ENCODE measurements at places on chromosomes 5 and 9.

GRCh38 chr9:128160603-128160987, 530 bp downstream of the BBLN start:
- H3K36me3 ChIP-seq: no peaks in the 10 kb centered on the region
- H3K27me3 ChIP-seq: no peaks in the 10 kb centered on the region
- peak overlapping the region; percentile 81 for H3K27ac ChIP-seq
- H3K4me1 ChIP-seq: 0 out of 2 replicates have a peak, but pooled peaks cover 7% of the 10 kb centered on the region
- DNase-seq: no peak
- peak overlapping the region; percentile 77 for H3K4me3 ChIP-seq

GRCh38 chr9:107439991-107440456, 49.5 kb downstream of the KLF4 start:
- H3K4me3 ChIP-seq: no peak overlapping the region
- H3K4me1 ChIP-seq: no peaks in the 10 kb centered on the region
- no peaks in the 10 kb centered on the region for H3K36me3 ChIP-seq
- no peak overlapping the region for H3K27ac ChIP-seq
- DNase-seq: no peak

- H3K27ac ChIP-seq: no peak overlapping the region
- H3K36me3 ChIP-seq: no peaks in the 10 kb centered on the region
- no peak for DNase-seq
- no peak overlapping the region for H3K4me3 ChIP-seq
- no peaks in the 10 kb centered on the region for H3K4me1 ChIP-seq
- H3K27me3 ChIP-seq: no peaks in the 10 kb centered on the region
Observed at GRCh38 chr9:134778841-134779411, 101.7 kb upstream of the FCN2 start.

GRCh38 chr9:93028448-93029006, 30.0 kb upstream of the SUSD3 start:
- no peaks in the 10 kb centered on the region for H3K27me3 ChIP-seq
- H3K4me3 ChIP-seq: no peak overlapping the region
- DNase-seq: no peak

DNA sequence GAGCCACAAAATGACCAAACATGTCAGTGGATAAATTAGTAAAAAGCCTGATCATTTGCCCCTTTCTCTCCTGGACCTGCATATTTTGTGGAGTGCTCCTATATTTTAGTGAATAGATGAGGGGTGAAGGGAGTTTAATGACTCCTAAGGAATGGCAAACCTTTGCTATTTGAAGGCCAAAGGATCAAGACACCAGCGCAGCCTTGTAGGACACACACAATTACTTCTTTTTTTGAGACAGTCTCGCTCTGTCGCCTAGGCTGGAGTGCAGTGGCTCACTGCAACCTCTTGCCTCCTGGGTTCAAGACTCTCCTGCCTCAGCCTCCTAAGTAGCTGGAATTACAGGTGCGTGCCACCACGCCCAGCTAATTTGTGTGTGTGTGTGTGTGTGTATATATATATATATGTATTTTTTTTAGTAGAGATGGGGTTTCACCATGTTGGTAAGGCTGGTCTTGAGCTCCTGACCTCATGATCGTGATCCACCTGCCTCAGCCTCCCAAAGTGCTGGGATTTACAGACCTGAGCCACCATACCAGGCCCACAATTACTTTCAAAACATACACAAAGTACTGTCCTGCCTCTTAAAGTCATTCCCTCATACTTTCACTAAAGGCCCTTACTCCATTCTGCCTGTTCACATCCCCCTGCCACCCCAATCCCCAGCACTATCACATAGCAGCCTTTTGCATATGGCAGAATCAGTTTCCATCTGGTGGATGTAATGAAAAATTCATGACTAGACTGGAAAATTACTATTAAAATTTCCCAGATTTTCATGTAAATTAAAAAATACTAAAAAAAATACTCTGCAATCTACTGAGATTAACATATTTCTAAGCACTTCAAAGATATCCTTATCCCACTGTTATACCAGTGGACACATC, 60.4 kb downstream of the CSNK1A1 start:
- peaks cover 79% of the 10 kb centered on the region for H3K4me1 ChIP-seq
- no peaks in the 10 kb centered on the region for H3K27me3 ChIP-seq
- H3K4me3 ChIP-seq: no peak overlapping the region
- H3K27ac ChIP-seq: peak overlapping the region; percentile 94

- no peaks in the 10 kb centered on the region for H3K27me3 ChIP-seq
- H3K27ac ChIP-seq: no peak overlapping the region
- DNase-seq: no peak
- no peak overlapping the region for H3K4me3 ChIP-seq
Observed at GRCh38 chr5:14445576-14446290, 135.9 kb upstream of the OTULINL start.

DNA sequence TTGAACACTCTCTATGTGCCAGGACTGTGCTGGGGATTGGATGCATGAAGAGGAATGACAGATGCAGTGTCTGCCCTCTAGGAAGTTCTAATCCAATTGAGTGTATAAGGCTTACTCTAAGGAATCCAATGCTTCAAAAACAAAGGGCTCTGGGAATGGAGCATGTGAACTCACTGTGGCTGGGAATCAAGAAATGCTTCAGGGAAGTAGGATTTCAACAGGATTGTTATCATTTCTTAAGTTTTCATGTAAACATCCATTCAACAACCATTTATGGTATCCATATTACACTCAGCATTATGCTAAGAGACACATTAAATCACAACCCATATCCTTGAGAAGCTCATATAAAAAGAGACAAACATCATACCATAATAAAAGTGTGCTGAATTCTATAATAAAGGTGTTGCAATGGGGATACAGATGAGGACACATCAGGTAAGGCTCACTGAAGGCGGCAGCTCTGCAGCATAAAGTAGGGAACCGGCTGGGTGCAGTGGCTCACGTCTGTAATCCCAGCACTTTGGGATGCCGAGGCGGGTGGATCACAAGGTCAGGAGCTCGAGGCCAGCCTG, 11.3 kb downstream of the SIL1 start:
- no peak for DNase-seq
- H3K4me1 ChIP-seq: no peaks in the 10 kb centered on the region
- H3K36me3 ChIP-seq: no peaks in the 10 kb centered on the region
- no peak overlapping the region for H3K27ac ChIP-seq
- no peak overlapping the region for H3K4me3 ChIP-seq

DNA sequence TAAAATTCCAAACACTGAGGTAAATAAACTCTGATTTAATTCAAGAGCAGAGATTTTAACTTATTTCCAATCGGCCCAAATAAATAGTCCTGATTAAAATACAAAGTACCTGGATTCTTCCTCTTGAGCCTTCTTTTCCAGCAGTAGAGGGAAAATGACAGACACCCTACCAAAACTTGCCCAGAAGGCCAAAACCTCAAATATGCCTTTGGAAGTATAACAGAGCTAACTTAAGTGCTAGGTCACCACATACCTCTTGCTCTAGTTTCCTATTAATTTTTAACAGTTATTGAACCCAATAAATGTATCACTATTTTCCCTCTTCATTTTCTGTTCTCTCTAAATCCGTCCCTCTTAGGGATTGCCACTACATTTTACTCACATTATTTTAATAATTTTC, 1.4 kb downstream of the BAAT start:
- DNase-seq: no peak
- peaks cover 1% of the 10 kb centered on the region for H3K36me3 ChIP-seq
- H3K4me1 ChIP-seq: no peaks in the 10 kb centered on the region
- no peaks in the 10 kb centered on the region for H3K27me3 ChIP-seq

GRCh38 chr9:92680166-92681119, 10.5 kb upstream of the IPPK start:
- no peaks in the 10 kb centered on the region for H3K4me1 ChIP-seq
- no peaks in the 10 kb centered on the region for H3K27me3 ChIP-seq
- H3K36me3 ChIP-seq: no peaks in the 10 kb centered on the region

DNA sequence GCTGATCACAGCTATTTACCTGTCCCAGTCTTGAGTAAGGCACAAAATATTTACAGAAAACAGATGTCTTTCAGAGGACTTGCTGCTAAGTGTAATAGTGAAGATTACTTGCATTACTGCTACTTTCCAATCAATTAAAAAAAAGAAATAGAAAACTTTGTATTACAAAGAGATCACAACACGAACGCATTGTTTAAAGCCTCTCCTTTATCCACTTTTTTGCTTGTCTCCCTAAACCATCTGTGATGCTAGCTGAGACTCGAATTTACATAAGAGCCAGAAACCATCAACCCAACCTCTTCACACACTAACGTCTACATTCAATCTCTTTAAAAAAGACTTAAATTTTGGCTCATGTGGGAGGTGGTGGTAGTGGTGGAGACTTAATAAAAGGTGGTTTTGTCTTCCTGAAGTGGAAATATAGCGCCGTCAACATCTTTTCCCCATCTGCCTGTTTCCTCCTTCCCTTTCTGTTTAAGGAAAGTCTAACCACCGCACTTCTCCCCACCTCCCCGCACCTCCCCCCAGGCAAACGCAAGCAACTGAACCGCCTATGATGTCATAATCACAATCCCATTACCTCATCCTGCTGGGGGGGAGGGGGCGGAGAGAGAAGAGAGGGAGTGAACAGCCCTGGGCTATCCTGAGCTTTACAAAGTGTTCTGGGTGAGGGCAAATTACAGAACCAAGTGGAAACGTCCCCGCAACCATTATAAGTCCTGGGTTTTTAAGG, 948 bp upstream of the FAM53C start:
- peak overlapping the region; percentile 92 for H3K4me3 ChIP-seq
- peaks cover 23% of the 10 kb centered on the region for H3K4me1 ChIP-seq
- H3K36me3 ChIP-seq: peaks cover 9% of the 10 kb centered on the region
- H3K27me3 ChIP-seq: no peaks in the 10 kb centered on the region
- H3K27ac ChIP-seq: peak overlapping the region; percentile 98
- DNase-seq: peak; percentile 90

GRCh38 chr9:34098307-34098706, 28.2 kb downstream of the DCAF12 start:
- H3K36me3 ChIP-seq: peaks cover 11% of the 10 kb centered on the region
- no peaks in the 10 kb centered on the region for H3K4me1 ChIP-seq
- no peak overlapping the region for H3K27ac ChIP-seq
- H3K4me3 ChIP-seq: no peak overlapping the region
- no peak for DNase-seq
- no peaks in the 10 kb centered on the region for H3K27me3 ChIP-seq

DNA sequence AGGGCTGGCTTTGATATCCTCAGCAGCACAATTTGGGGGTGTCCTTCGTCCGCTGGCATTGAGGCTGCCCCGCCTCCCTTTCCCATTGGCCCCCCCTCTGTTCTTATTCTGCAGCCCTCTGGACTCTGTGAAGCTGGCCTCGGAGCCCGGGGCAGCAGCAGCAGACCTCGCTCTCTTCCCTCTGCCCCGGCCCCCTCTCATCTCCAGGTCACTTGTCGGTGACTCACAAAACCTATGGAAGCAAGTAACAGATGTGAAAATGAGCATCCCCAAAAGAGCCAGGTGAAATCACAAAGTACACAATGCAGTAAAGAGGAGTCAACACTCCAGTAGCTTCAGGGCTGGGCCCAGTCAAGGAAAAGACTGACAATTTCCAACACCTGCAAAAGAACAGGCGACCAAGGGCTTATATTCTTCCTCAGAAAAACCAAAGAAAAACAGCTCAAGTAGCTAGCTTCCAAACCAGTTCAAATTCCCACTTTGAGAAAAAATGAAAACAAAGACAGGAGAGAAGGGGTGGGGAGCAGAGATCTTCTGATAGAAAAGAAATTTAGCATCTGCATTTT, 97.5 kb downstream of the ZNF608 start:
- H3K36me3 ChIP-seq: no peaks in the 10 kb centered on the region
- H3K4me3 ChIP-seq: no peak overlapping the region
- no peak for DNase-seq
- peaks cover 54% of the 10 kb centered on the region for H3K4me1 ChIP-seq
- H3K27ac ChIP-seq: peak overlapping the region; percentile 100

GRCh38 chr9:107612136-107612535, 122.6 kb upstream of the KLF4 start:
- no peaks in the 10 kb centered on the region for H3K36me3 ChIP-seq

DNA sequence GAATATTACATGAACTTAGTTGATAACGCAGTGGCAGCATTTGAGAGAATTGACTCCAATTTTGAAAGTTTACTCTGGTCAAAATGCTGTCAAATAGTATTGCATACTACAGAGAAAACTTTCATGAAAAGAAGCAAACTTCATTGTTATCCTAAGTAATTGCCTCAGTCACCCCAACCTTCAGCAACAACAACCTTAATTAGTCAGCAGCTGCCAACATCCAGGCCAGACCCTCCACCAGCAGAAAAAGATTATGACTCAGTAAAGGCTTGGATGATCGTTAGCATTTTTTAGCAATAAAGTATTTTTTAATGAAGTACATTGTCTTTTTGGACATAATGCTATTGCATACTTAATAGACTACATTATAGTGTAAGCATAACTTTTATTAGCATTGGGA, 40.8 kb upstream of the SPDL1 start:
- H3K27ac ChIP-seq: no peak overlapping the region
- no peaks in the 10 kb centered on the region for H3K36me3 ChIP-seq
- H3K4me3 ChIP-seq: no peak overlapping the region
- no peaks in the 10 kb centered on the region for H3K27me3 ChIP-seq

- no peaks in the 10 kb centered on the region for H3K27me3 ChIP-seq
- no peak overlapping the region for H3K4me3 ChIP-seq
- H3K36me3 ChIP-seq: no peaks in the 10 kb centered on the region
- DNase-seq: no peak
Observed at GRCh38 chr5:158752656-158752973, 347.1 kb downstream of the EBF1 start.

DNA sequence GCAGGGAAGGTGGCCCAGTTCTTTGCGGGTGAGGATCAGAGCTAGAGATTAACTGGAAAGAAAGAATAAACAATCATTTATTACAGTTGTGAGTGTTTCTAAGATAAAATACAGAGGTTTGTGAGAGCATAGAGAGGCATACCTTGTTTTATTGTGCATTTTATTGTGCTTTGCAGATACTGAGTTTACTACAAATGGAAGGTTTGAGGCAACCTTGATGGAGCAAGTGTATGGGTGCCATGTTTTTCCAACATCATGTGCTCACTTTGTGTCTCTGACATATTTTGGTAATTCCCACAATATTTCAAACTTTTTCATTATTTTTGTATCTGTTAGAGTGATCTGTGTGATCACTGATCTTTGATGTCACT, 715 bp upstream of the C5orf34 start:
- DNase-seq: no peak
- H3K36me3 ChIP-seq: no peaks in the 10 kb centered on the region
- peaks cover 19% of the 10 kb centered on the region for H3K4me1 ChIP-seq
- H3K4me3 ChIP-seq: peak overlapping the region; percentile 96

DNA sequence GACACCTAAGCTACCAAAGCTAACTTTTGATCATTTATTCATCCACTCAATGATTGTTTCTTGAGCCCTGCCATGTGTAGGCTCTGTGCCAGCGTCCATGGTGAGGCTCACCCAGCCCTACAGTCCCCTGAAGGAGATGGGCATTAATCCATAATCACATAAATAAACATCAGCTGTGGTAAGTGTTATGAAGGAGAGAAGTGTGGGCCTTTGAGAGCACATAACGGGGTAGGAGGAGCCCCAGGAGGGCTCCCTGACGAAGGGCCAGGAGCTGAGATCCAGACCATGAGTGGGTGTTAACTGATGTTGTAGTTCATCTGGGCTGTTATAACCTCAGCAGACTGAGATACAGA, 53.9 kb upstream of the AFAP1L1 start:
- H3K27me3 ChIP-seq: no peaks in the 10 kb centered on the region
- H3K36me3 ChIP-seq: no peaks in the 10 kb centered on the region
- H3K27ac ChIP-seq: no peak overlapping the region
- H3K4me3 ChIP-seq: no peak overlapping the region
- no peaks in the 10 kb centered on the region for H3K4me1 ChIP-seq

GRCh38 chr9:136398286-136398685, 1.7 kb downstream of the SNAPC4 start:
- H3K27me3 ChIP-seq: no peaks in the 10 kb centered on the region
- no peaks in the 10 kb centered on the region for H3K36me3 ChIP-seq
- no peak overlapping the region for H3K4me3 ChIP-seq
- no peak overlapping the region for H3K27ac ChIP-seq
